ENCODE measurements at places on chromosomes 2 and 18.

DNA sequence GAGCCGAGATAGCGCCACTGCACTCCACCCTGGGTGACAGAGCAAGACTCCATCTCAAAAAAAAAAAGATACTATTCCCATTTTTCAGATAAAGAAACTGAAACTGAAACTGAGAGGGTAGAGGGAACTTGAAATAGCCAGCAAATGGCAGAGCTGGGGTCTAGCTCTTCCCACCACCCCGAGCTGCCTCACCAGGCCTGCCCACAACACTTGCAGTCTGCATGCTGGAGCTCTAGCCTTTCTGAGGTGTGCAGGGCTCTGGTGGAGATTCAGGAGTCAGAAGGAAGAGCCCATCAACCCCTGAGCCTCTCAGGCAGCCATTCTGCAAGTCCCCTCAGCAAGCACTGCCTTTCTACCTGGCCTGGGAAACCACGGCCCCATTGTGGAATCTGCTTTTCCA, 14.3 kb downstream of the EDAR start:
- no peak for DNase-seq

DNA sequence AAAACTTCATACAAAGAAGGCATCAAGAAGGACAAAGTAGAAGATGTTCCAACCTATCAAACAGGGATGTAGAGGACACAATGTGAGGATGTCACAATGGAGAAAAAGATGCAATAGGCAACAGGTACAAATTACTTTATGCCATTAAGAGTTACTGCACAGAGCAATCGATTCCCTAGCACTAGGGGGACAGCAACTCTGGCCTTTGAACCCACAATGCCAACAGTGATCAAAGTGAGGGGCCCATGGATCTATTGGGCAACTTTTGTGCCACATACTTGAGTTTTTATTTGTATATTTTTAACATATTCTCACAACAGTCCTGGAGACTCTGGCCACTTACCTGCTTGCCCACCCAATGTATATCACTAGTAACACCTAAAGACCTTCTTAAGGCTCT, 220.2 kb downstream of the HNMT start:
- DNase-seq = no peak

GRCh38 chr2:74532222-74532621, 2.5 kb downstream of the HTRA2 start:
- no peak for DNase-seq

DNA sequence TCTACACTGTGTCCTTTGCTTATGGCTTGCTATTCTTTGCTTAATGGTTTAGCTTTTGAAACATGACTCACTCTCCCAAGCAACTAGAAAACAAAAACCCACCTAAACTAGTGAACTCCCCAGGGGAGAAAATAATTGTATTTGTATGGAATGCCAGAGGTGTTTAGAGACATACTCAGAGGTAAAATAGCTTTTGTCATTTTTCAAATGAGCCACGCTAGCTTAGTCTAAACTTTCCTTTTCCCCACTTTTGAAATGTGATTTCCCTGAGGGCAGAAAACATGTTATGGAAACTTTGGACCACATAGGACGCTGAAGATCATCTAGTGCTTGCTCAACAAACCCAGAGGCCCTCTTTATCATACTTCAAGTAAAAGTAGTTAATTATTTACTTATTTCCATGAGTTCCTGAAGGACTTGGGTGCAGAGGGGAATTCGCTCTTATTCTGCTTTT, 16.5 kb upstream of the CYTIP start:
- DNase-seq = no peak

DNA sequence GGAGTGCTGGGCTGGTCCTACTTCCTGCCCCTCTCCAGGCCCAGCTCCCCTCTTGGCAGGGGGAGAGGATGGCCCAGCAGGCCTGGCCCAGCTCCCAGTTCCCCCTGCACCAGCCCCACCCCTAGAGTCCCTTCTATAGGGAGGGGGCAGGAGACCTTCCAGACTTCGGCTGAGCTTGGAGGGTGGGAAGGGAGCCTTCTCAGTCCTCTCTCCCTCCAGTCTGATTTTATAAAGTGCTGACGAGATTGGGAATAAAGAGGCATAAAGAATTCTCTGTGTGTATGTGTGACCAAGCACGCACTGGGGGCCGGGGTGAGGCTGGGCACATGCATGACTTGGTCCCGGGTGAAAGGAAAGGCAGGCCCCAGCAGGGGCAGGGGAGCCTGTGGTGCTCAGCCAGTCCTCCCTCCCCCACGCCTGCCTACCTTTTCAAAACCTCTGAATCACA, 5.1 kb downstream of the CHPF start:
- no peak for DNase-seq

Data from AG04449 (cell line).